ENCODE measurements at places on chromosomes 7 and 10.

DNA sequence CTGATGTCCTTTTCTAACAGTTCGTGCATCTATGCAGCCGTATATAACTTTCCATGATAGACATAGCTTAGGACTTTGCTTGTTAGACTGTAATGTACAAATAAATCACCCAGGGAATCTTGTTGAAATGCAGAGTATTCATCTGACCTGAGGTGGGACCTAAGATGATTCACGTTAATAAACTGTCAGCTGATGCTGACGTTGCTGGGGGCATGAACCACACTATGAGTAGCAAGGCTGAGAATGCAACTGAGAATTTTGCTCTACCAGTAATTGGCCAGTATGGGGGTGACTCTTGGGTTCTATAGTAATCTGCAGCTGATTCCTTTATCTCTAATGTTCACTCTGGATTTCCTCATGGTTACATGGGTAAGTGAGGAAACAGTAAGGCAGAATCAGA is 130.1 kb upstream of the MALRD1 start:
- DNase-seq = no peak

DNA sequence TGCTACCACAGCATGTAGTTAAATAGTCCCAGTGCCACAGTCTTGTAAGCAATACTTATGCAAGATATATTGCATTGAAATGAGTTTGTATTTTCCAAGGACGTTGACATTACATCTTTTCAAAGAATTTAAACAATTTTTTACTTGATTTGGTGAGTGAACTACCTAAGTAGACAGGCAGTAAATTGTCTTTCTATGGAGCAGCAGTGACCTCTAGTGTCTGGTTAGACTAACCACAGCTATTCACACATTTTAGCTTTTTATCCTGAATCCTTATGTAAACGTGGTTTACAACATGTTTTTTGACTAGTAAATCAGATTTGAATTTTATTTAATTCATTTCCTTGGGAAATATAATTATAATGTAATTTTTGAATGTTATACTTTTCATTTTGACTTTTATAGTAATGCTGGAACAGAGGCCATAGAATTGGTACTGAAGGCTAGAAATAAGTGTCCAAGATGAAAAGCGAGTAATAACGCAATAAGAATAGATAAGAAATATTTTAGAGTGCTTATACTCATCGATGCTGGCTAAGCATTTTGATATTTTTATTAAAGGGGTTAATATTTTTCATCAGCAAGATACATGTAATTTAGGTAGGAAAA is 5.6 kb downstream of the LRRTM3 start:
- DNase-seq = no peak

DNA sequence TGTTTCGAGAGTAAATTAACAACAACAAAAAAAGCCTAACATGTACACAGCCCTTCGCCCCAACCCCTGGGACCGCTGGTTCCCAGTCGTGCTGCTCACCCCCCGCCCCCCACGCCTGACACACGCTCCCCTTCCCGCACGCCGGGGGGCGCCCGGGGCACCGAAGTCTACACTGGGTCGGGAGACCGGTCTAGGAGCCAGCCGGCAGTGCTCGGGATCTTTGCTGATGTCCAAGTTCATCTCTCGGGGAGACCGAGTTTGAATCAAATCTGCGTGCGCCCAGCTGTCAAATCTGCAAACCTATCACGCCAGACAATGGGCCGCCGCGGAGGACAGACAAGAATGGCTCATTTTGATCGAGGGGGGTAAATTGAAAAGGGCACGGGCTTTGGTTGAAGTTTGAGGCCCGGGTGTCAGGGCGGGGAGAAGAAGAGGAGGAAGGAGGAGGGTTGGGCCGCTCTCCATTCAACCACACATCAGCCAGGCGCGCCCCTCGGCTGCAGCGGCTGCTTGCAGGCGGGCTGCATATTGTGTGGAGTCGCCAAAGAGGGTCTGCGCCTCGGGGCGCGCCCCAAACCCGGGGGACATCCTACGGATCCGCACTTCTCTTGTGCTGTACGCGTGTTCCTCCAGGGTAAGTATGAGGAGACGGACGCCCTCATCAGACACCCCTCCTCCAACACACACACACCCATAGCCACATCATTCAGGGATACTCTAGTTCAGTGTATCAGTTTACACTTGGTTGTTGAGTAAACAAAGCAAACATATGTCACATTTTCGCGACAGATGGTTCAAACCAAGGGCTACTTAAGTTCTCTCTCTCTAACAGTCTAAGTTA is 1.3 kb upstream of the GFRA1 start:
- no peak for DNase-seq

GRCh38 chr10:68251625-68252495 is 19.9 kb upstream of the ATOH7 start:
- DNase-seq = no peak

- no peak for DNase-seq
Observed at GRCh38 chr10:48249004-48249762, 25.3 kb downstream of the FRMPD2 start.

- no peak for DNase-seq
Observed at GRCh38 chr10:128642502-128642901, 516.3 kb upstream of the MKI67 start.

- no peak for DNase-seq
Observed at GRCh38 chr10:14017467-14017866, 313.3 kb downstream of the FRMD4A start.

DNA sequence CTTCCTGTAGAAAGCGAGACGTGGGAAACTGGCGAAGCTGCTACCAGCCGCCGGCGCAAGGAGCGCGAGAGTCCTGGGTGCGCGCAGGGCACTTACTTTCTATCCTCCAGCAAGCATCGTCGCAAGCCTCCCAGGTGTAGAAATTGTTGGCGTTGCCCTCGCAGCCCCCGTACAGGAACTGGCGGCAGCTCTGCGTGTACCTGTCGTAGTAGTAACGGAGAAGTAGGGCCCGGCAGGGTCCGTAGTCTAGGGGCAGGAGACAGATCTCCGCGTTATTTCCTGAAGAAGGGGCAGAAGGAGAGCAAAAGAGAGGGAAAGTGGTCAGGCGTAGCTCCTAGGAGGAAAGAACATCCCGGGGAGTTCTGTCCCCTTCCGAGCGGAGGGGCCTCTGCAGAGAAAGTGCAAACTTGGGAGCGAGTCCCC is 501 bp downstream of the TFPI2 start:
- no peak for DNase-seq

GRCh38 chr7:70795948-70796347 is 336.0 kb upstream of the GALNT17 start:
- no peak for DNase-seq

DNA sequence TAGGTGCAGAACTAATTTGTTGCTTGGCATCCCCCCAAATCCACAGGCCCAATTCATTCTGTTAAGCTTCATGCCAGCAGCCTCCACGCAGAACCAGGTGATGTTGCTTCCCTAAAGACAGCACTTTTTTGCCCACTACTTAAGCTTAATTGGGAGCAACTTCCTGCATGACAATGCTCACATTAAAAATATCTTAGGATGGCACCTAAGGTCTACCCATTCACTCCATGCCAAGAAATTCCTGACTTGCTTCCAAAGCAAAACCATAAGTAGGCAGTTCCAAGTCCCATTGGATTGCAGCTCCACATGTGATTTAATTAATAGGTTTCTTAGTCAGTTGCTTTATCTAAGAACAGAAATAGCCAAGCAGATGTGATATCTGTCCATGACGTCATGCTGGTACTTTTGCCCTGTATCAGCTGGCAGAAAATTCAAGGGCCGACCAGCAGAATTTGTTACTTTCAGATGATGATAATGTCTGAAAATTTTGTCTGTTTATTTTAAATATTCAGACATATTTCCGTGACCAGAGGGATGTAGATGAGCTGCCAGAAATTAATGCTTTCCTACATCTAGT is 325.5 kb downstream of the LHFPL3 start:
- no peak for DNase-seq

- DNase-seq = no peak
Observed at GRCh38 chr7:28029051-28029450, 151.5 kb downstream of the JAZF1 start.

DNA sequence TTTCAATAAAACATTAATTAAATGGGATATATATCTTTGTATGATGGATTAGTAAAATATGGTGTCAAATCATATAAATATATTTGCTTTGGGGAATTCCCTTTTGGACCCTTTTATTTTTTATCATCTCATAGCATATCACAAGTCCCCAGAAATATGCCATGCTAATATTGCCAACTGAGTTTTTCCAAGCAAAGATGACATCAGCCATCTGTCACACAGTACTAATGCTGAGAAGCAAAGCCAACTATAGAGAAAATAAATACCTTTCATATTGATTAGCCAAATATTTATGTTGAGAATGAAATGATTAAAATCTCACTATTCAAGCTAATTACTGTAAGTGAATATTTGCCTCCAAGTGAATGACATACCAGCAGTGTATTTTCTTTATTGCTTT is 575.3 kb downstream of the ETV1 start:
- no peak for DNase-seq

DNA sequence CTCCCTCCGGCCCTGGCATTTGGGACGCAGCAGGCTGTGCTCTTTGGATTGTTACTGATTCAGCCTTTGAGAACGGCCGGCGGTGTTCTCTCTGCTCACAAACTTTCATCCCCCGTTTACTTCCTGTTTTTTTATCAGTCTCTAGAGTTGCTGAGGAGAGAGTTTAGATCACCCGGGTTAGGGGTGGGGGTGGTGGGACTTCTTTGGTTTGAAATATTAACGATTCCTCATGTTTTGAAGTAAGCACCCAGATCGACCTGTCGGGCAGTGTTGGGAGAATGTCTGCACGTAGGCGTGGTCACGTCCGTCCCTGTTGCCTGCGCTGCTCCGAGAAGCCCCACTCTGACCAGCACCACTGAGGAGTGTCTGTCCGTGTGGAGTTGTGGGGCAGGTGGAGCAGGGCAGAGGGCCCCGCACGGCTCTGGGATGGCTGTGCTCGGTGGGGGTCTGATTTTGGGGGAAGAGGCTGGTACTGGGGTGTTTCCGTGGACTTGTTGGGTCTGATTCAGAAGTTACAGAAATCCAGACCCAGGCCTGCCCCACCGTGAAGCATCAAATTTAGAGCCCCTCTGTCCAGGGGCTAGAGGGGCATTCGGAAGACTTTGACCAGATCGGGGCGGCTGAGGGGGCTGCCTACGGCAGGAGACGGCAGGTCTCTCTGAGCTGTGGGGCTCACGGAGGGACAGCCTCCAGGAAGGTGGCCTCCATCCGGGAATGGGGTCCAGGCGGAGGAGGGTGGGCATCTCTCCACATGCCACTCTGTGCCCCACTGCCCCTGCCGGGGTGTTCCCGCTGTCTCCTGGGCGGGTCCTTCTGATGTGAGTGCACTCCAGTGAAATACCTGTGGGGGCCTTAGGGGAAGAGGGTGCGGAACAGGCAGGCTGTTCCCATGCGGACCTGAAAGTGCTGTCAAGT is 7.4 kb downstream of the INPP5A start:
- DNase-seq = no peak

DNA sequence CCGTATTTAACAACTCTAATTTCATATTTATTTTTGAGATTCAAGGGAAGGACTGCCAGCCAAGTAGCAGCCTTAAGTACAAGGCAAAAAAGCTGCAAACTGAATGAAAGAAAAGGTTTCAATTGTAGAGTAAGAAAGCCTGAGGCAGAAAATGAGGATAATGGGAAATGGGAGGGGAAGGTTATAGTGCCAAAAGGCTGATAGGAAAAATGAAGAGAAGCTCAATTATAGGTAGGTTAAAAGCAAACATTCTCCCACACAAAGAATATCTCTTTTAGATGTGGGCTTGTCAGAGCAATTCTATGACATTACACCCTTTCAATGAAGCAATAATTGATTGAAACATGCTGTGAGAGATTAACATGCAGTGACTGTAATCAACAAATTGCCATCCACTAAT is 175.3 kb downstream of the RAPGEF5 start:
- no peak for DNase-seq

- no peak for DNase-seq
Observed at GRCh38 chr10:59276919-59277318, 85.4 kb downstream of the FAM13C start.

DNA sequence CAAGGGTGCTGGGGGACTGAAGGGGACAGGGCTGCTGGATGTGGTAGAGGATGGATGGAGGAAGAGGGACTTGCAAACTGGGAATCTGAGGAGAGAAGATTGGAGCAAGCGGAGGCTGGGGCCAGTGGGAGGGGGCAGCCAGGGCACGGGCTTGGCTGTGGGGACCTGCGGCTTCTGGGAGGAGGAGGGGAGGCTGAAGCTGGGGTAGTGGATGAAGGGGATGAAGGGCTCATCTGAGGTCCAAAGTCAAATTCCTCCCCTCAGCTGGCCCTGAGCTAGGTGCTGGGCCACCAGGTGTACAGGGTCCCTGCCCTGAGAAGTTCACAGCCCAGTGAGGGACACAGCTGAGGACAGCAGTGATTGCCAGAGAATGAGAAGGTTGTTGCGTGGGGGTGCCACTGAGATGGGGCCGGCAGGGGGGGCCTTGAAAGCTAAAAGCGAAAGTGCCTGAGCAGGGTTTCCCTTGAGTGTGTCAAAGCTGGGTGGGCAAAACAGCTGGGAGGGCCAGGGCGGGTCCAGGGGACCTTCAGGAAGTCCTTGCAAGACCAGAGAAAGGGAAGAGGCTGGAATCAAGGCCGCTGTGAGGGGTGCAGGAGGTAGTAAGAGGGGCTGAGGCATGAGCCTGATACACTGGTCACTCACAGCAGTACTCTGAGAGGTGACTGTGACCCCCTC is 75.2 kb downstream of the MYL10 start:
- DNase-seq = no peak

GRCh38 chr7:19016140-19016539 is 101.3 kb downstream of the TWIST1 start:
- no peak for DNase-seq

- DNase-seq = no peak
Observed at GRCh38 chr7:78953090-78953489, 500.4 kb downstream of the MAGI2 start.

GRCh38 chr7:33592718-33593117 is 312.6 kb upstream of the BMPER start:
- no peak for DNase-seq

DNA sequence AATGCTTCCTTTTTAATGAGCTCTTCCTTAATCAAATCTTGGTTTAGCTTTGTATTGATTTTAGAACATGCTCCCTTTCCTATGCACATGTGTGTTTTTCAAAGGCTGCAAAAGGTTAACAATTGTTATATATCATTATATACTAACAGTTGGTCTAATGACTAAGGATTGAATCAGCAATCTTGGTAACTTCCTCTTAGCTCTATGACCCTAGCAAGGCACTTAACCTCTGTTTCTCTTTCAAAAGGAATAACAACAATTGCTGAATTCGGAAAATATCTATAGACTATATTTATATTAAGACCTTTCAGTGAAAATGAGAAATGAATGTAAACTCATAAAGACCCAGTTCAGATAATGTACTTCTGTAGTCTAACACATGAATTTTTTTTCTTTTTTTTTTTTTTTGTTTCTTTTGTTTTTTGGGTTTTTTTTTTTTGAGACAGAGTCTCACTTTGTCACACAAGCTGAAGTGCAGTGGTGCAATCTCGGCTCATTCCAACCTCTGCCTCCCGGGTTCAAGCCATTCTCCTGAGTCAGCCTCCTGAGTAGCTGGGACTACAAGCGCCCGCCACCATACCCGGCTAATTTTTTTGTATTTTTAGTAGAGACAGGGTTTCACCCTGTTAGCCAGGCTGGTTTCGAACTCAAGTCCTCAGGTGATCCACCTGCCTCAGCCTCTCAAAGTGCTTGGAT is 48.8 kb downstream of the HOXA1 start:
- no peak for DNase-seq

- no peak for DNase-seq
Observed at GRCh38 chr7:116425647-116426209, 73.8 kb upstream of the CAV2 start.

All from stimulated activated CD8-positive, alpha-beta memory T cell treated with anti-CD3 and anti-CD28 coated beads, Interleukin-4, amount 100 ng/mL, for 1 hour (primary cell).